ENCODE measurements at places on chromosomes 5 and 9. TPM values are rescaled to one million over a fixed set of nuclear protein-coding genes. Genes with fewer than 3 reads are reported as not detected.

The FAM221B gene
- total RNA-seq: not detected

The LRRC19 gene
- not detected for total RNA-seq

GRCh38 chr9:16656432-16657169, 213.9 kb downstream of the BNC2 start:
- DNase-seq: no peak
- no peak overlapping the region for H3K27ac ChIP-seq
- H3K4me1 ChIP-seq: no peaks in the 10 kb centered on the region
- H3K4me3 ChIP-seq: no peak overlapping the region
- H3K36me3 ChIP-seq: no peaks in the 10 kb centered on the region

The ACOT12 gene
- not detected for total RNA-seq

The SLC25A2 gene
- total RNA-seq: not detected

GRCh38 chr9:95857896-95858295, 17.6 kb upstream of the ERCC6L2 start:
- DNase-seq: no peak
- no peak overlapping the region for H3K27ac ChIP-seq
- H3K36me3 ChIP-seq: no peaks in the 10 kb centered on the region
- H3K4me1 ChIP-seq: peaks cover 35% of the 10 kb centered on the region
- no peaks in the 10 kb centered on the region for H3K27me3 ChIP-seq

DNA sequence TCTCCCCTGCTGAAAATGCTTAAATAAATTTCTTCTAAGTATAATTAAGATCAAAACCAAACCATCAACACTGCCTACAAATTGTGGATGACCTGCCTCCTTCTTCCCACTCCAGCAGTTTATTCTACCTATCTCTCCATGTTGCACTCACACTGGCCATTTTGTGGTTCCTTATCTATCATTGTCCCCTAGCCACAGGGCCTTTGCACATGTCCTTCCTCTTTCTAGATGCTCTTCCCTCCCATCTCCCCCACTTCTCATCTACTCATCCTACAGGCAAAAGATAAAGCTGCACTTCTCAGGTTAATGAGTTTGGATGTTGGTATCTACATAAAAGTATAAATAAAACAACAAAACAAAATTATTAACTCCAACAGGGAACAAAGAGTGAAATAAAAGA, 70.6 kb upstream of the CCNG1 start:
- no peaks in the 10 kb centered on the region for H3K4me1 ChIP-seq
- H3K27me3 ChIP-seq: no peaks in the 10 kb centered on the region
- no peak for DNase-seq
- no peaks in the 10 kb centered on the region for H3K36me3 ChIP-seq
- no peak overlapping the region for H3K4me3 ChIP-seq

GRCh38 chr5:18159331-18159730, 525.1 kb downstream of the TAF11L14 start:
- H3K4me1 ChIP-seq: no peaks in the 10 kb centered on the region
- DNase-seq: no peak
- H3K36me3 ChIP-seq: no peaks in the 10 kb centered on the region
- no peaks in the 10 kb centered on the region for H3K27me3 ChIP-seq
- H3K27ac ChIP-seq: no peak overlapping the region

DNA sequence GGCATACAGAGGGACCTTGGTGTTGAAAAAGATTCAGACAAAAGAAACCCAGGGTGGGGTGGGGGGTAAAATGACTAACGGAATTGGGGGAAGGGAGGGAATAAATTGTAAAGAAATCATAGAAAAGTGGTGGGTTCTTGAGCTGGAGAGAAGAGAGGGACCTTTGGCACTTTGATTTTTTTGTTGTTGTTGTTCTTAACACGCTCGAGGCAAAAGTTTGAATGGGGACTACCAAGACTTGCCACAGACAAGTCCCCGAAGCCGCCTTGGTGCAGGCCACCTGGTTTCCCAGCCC, 616 bp downstream of the VCAN start:
- no peaks in the 10 kb centered on the region for H3K27me3 ChIP-seq
- H3K36me3 ChIP-seq: no peaks in the 10 kb centered on the region
- DNase-seq: no peak
- peak overlapping the region; percentile 93 for H3K27ac ChIP-seq
- H3K4me3 ChIP-seq: peak overlapping the region; percentile 90

- no peaks in the 10 kb centered on the region for H3K36me3 ChIP-seq
- H3K27ac ChIP-seq: no peak overlapping the region
- no peak for DNase-seq
Observed at GRCh38 chr9:1238407-1238806, 188.2 kb downstream of the DMRT2 start.

All from GM23248 (cell line).